Endothelial cell (in vitro differentiated cells): ENCODE measurements at places on chromosomes 3 and 15. TPM values are rescaled to one million over a fixed set of nuclear protein-coding genes. Genes with fewer than 3 reads are reported as not detected.

The CEMIP gene
- not detected for total RNA-seq

- DNase-seq, result no peak
Measured at GRCh38 chr3:18010001-18010400, 267.6 kb upstream of the TBC1D5 start.

- DNase-seq, result no peak
Measured at GRCh38 chr3:174295306-174296092, 563.6 kb upstream of the NAALADL2 start.

The ERICH6 gene
- total RNA-seq, result 0.31 TPM

DNA sequence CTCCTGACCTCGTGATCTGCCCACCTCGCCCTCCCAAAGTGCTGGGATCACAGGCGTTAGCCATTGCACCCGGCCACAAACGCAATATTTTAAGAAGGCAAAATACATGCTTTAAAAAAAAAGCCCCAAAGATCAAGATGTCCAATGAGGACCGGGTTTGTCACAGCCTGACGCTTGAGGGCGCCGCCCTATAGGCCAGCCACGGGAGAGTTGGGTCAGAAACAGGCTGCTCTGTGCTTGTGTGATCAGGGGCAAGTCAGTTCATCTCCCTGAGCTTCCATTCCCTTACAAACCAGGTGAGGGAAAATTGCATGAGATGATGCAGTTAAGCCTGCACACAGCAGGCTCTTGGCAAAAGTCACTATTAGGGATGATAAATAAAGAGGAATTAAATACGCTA lies 23.9 kb downstream of the FAM174B start:
- no peak for DNase-seq

The KLHL24 gene
- total RNA-seq, result 50.9 TPM

The LSAMP gene
- 6.1 TPM for total RNA-seq

DNA sequence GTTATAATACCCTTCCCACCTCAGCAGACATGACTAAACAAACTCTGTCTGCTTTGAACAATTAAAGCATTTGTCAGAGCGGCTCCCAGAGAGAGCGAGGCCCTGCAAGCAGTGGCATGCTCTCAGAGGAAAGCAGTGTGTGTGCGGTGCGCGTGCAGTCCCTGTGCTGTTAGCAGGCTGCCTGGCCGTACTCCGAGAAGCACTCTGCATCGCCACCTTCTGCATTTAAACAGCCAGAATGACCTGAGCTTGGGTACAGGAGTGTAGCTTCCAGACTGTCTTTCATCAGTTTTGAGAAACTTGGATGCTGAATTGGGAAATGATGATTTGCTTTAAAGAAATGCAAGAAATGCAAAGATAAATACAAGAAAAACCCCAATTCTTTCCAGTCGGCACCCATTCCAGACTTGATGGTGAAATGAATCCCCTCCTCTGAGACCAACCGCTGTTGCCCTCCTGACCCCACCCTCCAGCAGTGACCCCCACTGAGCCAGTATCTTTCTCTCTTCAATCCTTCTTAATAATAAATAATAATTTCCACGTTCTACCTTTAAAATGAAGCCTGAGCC lies 113.5 kb downstream of the VGLL4 start:
- no peak for DNase-seq

- no peak for DNase-seq
Measured at GRCh38 chr15:68646696-68647095, 67.9 kb downstream of the CORO2B start.

The PYGO1 gene
- 1.5 TPM for total RNA-seq

The BBX gene
- total RNA-seq, result 54.3 TPM

DNA sequence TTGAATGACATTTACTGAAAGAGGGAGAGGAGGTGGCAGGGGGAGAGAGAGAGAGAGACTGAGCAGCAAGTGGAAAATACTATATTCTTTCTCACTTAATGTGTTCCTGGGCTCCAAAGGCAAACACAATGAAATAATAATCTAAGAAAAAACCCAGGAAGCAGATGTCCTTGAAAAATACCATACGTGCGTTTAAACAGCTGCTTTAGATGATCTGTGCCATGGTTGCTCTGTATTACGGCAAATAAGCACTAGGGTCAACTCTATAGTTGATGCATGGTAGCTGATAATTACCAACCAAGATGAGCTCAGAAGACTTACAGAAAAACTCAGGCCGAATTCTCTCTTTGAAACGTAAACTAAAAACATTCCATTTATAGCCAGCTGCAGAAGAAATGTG lies 410.3 kb upstream of the TBL1XR1 start:
- DNase-seq, result no peak

DNA sequence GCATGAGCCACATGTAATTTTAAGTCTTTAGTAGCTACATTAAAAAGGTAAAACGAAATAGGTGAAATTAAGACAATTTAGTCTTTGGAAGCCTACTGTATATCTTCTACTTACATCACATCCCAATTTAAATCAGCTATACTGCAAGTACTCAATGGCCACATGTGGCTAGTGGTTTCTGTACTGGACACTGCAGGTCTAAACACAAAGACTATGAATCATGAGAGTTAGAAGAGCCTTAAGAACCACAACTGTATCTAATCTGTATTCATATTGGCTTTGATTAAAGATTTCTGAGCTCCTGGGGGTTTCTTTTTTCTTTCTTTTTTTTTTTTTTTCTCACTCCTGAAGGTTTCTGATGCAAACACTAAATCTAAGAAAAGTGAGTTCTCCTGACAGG lies 2.3 kb upstream of the EIF1B start:
- no peak for DNase-seq

The TMIE gene
- total RNA-seq, result 0.23 TPM

DNA sequence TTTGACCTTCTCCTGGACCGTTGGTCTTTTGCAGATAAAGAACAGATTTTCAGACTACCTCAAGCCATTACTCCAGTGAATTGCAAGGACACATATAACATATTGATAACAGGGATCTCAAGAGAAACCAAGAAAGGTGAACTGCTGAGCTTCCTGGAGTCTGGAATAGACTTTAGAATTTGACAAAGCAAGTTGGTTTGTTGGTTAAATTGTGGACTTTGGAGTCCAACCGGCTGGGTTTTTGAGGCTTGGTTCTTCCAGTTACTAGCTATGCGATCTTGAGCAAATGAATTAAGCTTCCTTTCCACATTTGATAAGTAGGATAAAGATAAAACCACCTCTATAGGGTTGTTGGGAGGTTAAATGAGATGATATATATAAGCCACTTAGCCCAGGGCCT lies 233.1 kb downstream of the SHQ1 start:
- DNase-seq, result no peak

- no peak for DNase-seq
Measured at GRCh38 chr15:79615754-79616153, 183.6 kb downstream of the MINAR1 start.

- DNase-seq, result no peak
Measured at GRCh38 chr3:116517308-116517707, 72.0 kb upstream of the LSAMP start.

The PEX5L gene
- 5.2 TPM for total RNA-seq

DNA sequence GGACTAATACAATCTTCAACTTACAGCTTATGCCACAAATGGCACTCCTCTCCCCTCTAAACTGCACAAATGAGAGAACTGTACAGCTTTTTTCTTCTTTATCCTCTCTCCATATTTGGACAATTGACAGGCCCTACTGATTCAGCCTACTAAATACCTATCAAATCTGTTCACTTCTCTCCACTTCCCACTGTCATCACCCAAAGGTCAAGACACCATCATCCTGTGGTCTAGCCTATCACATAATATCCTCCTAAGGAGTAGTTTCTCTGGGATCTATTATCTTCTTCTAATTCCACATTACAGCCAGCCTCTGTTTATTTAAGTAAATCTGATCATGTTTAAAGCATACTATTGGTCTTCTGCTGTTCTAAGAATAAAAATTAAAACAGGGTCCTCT lies 33.0 kb upstream of the SLC12A8 start:
- DNase-seq, result no peak

DNA sequence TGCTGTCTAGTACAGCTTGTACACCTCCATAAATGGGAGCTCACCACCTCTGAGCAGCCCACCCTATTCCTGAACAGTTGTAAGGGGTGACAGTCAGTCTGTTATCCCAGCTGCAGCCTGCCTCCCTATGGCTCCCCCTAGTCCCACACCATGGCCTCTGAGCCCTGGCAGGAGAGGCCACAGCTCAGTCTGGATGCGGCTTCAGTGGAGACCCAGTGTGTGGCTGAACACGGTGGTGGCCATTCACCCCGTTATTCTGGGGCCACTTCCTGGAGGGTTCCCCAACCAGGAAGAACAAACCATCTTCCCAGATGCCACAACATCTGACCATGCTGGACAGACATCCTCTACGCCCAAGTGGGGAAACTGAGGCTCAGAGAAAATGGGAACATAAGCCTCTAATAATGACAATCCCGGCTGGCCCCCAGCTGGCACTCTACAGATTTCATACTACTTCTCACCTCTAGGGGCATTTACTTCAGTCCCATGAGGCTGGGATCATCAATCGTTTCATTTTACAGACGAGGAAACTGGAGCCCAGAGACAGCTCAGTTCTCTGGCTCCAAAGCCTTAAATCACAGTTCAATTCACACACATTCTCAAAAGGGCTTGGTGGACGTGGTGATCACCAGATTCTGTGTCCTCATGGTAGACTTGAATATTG lies 9.2 kb upstream of the GRIP2 start:
- no peak for DNase-seq

DNA sequence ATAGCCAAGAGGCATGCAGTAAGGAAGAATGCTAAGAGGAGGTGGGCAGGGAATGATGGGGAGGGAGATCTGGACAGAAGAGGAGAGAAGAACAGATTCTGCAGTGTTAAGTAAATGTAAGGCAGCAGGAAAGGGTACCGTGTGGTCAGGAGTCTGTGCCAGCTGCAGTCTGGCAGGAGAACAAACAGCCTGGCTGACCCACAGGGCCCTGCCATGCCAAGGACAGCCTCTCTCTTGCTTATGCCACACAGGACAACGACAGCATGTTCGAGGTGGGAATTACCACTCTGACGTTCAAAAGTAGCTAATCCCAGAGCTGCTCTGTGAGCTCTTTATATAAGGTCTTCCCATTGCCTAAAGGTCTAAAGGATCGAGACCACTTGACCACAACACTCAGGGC lies 31.3 kb downstream of the DAPK2 start:
- no peak for DNase-seq

DNA sequence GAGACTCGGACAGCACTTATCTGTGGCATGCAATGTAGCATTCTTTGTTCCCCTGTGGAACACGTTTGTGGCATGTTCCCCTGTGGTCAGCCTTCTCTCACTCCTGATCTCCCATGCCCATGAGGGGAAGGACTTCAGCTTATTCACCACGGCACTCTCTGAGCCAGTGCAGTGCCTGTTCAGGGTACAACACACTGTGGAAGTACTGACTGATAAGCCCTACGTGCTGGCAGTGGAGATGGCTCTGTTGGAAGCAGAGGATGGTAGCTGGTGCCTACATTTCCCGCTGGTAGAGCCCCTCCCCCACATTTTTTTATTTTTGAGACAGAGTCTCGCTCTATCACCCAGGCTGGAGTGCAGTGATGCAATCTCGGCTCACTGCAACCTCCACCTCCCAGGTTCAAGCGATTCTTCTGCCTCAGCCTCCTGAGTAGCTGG lies 43.5 kb upstream of the ETV5 start:
- no peak for DNase-seq

GRCh38 chr3:13015286-13016082 lies 57.7 kb downstream of the IQSEC1 start:
- DNase-seq, result no peak

DNA sequence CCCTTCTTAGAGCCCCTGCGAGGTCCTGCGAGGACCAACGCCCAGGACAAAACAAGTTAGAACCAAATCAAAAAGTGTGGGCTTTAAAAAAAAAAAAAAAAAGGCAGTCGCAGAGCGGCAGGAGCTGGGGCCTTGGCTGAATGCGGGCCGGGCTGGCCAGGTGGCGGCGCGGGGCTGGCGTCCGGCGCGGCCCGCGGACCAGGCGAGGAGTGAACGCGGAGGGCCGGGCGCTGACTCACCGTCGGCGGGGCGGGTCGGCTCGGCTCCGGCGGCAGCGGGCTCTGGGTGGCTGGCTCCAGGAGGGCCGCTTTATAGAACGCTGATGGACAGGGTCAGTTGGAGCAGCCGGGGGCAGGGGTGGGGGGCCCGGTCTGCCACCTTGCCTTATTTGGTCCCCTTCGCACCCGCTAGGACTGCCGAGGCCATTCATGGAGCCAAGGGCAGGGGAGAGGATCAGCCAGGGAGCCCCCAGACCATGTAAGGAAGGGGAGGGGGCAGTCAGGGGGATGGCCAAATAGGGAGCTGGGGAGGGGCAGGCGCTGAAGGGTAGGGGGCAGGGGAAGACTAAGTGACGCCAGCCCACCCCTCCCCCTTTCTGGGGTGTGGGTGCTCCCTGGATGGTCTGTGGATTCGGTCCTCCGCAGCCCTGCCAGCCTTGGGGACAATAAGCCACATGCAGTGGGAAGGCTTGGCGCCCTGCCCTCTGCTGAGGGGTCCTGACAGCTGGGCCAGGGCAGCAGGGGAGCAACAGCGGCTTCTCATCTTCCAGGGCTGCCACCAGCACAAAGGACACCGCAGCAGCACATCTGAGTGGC lies at the start of gene ACTC1:
TSS of gene ACTC1 (minus strand) at position 283 of the 815 bp plus-strand sequence. CDS start 741 bp downstream, outside the sequence.
- peak; percentile 66 for DNase-seq

The SLC51B gene
- total RNA-seq, result not detected

DNA sequence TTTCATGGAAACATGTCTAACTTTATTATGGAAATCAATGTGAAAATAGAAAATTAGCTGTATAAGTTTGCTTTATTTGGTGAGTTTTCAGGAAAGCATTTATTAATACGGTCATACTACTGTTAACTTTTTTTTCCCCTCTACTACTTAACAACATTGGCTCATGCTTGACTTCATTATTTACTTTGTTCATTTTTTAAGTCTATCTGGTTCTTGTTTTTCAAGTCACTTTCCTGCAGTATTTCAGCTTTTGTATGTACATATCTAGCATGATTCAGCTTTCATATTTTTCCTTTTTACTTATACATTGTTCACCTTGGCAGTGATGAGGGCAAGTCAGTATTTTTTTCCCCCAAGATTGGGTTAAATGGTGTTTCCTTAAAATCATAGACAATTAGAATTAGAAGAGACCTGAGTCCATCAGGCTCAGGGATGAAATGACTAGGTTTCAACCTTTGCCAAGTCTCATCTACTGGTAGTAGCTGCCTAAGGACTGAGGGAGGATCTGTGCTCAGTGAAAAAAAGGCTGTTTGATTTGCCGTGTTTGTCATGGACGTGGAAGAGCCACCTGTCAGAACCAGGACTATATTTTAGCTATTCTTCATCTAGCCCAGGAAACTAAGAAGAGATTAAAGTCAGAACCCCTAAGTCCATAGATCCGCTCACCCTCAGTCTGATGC lies 15.4 kb downstream of the TMOD3 start:
- no peak for DNase-seq

- no peak for DNase-seq
Measured at GRCh38 chr3:127480196-127480954, 110.2 kb downstream of the TPRA1 start.

The CCDC39 gene
- total RNA-seq, result 0.46 TPM

- peak; percentile 54 for DNase-seq
Measured at GRCh38 chr3:66499881-66500575, 794 bp downstream of the LRIG1 start.

The CHRFAM7A gene
- 1.9 TPM for total RNA-seq

The PIERCE2 gene
- total RNA-seq, result 1.4 TPM

The SENP8 gene
- 4.1 TPM for total RNA-seq

The ZCWPW2 gene
- total RNA-seq, result 0.80 TPM

GRCh38 chr15:38068626-38069391 lies 134.4 kb downstream of the TMCO5A start:
- DNase-seq, result no peak
